ENCODE measurements at places on chromosomes 3 and 15.
A peak's percentile ranks its signal among the peaks of the same experiment; 100 is the strongest.

DNA sequence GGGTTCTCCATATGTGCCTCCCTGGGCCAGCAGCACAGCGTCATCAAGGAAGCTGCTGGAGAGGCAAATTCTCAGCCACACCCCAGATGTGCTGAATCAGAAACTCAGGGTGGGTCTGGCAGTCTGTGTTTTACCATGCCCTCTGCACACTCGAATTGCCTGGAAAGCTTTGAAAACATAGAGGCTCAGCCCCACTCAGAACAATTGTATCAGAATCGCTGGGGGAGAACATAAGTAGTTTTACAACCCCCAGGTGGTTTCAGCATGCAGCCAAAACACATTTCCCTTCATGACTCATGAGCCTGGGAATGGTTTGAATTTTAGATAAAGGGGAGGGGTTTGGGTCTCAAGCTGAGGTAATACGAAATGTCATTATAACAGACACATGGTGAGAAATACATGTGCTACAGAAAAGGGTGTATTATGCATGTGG is 9.6 kb downstream of the TGM4 start:
- no peak overlapping the region for H3K4me3 ChIP-seq
- DNase-seq: no peak
- H3K27ac ChIP-seq: no peak overlapping the region
- no peaks in the 10 kb centered on the region for H3K36me3 ChIP-seq
- H3K4me1 ChIP-seq: no peaks in the 10 kb centered on the region

GRCh38 chr3:133476971-133477375 is 77.1 kb downstream of the BFSP2 start:
- no peaks in the 10 kb centered on the region for H3K36me3 ChIP-seq
- no peaks in the 10 kb centered on the region for H3K27me3 ChIP-seq
- no peak overlapping the region for H3K27ac ChIP-seq
- DNase-seq: no peak
- peaks cover 8% of the 10 kb centered on the region for H3K4me1 ChIP-seq

DNA sequence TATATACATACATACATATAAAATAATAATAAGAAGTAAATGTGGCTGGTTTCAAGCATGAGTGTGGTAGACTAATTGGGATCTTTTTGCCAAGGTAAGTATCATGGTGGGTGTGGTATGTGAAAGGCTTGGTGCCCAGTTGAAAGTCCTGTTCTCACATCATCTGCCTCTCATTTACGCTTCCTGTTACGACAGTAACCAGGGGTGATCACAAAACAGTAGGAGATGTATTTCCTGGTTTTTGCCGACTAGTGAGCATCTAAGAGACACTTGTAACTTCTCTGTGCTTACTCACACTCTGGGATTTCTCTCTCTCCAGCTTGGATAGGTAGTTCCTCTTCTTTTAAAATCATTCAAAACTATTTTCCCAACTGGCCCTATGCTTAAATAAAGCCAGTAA is 1028.3 kb upstream of the NR2F2 start:
- no peaks in the 10 kb centered on the region for H3K36me3 ChIP-seq
- no peak for DNase-seq
- H3K27me3 ChIP-seq: no peaks in the 10 kb centered on the region
- no peaks in the 10 kb centered on the region for H3K4me1 ChIP-seq
- no peak overlapping the region for H3K4me3 ChIP-seq

GRCh38 chr3:194133661-194134230 is 2.2 kb upstream of the HES1 start:
- H3K4me1 ChIP-seq: peaks cover 49% of the 10 kb centered on the region
- DNase-seq: no peak
- H3K27me3 ChIP-seq: no peaks in the 10 kb centered on the region
- no peak overlapping the region for H3K4me3 ChIP-seq
- peaks cover 4% of the 10 kb centered on the region for H3K36me3 ChIP-seq
- H3K27ac ChIP-seq: no peak overlapping the region

GRCh38 chr15:61155741-61156700 is 73.1 kb downstream of the RORA start:
- no peaks in the 10 kb centered on the region for H3K4me1 ChIP-seq
- DNase-seq: no peak
- H3K27me3 ChIP-seq: no peaks in the 10 kb centered on the region
- no peak overlapping the region for H3K27ac ChIP-seq

- no peak within 1 kb of the TSS for H3K27ac ChIP-seq
- H3K4me3 ChIP-seq: peak within 1 kb of the TSS; percentile 87
- peak; percentile 75 for DNase-seq
- H3K36me3 ChIP-seq: no peaks in the 10 kb centered on the region
- H3K27me3 ChIP-seq: no peaks in the 10 kb centered on the region
These were observed at the start of gene PARP14 for GRCh38 chr3:122680475-122681283. Gene PARP14 (plus strand): TSS chr3:122680839. CDS start chr3:122680884, 45 bp downstream.

GRCh38 chr3:143831208-143831607 is 17.1 kb downstream of the SLC9A9 start:
- no peaks in the 10 kb centered on the region for H3K27me3 ChIP-seq
- H3K4me1 ChIP-seq: no peaks in the 10 kb centered on the region
- H3K27ac ChIP-seq: no peak overlapping the region
- H3K36me3 ChIP-seq: no peaks in the 10 kb centered on the region

- no peaks in the 10 kb centered on the region for H3K27me3 ChIP-seq
- H3K27ac ChIP-seq: no peak overlapping the region
- H3K4me1 ChIP-seq: no peaks in the 10 kb centered on the region
These were observed 123.6 kb upstream of the GALNT15 start for GRCh38 chr3:16050641-16051467.

- H3K4me3 ChIP-seq: no peak overlapping the region
- DNase-seq: no peak
- H3K36me3 ChIP-seq: no peaks in the 10 kb centered on the region
- H3K27me3 ChIP-seq: no peaks in the 10 kb centered on the region
- no peaks in the 10 kb centered on the region for H3K4me1 ChIP-seq
These were observed 18.1 kb downstream of the LRRC58 start for GRCh38 chr3:120331076-120331475.

DNA sequence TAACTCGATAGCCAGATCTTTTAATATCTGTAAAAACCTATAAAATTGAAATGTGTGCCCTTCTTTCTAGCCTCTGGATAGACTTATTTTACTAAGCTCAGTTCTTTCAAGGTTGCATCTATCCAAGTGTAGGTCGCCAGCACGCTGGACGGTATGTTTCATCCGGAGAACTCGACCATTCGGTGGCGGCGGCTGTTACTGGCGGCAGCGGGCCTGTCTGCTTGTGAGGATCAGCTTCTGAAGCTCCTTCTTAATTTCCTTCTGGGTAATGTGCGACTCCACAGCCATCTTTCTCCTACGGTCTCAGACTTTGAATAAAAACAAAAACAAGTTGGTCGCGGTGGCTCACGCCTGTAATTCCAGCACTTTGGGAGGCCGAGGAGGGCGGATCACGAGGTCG is 4.1 kb downstream of the PP2D1 start:
- no peak for DNase-seq
- H3K4me1 ChIP-seq: no peaks in the 10 kb centered on the region
- no peak overlapping the region for H3K27ac ChIP-seq
- H3K4me3 ChIP-seq: no peak overlapping the region
- H3K27me3 ChIP-seq: no peaks in the 10 kb centered on the region

- peak overlapping the region; percentile 82 for H3K4me3 ChIP-seq
- peak; percentile 46 for DNase-seq
- peaks cover 14% of the 10 kb centered on the region for H3K27me3 ChIP-seq
- H3K36me3 ChIP-seq: peaks cover 4% of the 10 kb centered on the region
- peak overlapping the region; percentile 68 for H3K27ac ChIP-seq
- H3K4me1 ChIP-seq: no peaks in the 10 kb centered on the region
These were observed 557 bp downstream of the TFG start for GRCh38 chr3:100709842-100710260.

DNA sequence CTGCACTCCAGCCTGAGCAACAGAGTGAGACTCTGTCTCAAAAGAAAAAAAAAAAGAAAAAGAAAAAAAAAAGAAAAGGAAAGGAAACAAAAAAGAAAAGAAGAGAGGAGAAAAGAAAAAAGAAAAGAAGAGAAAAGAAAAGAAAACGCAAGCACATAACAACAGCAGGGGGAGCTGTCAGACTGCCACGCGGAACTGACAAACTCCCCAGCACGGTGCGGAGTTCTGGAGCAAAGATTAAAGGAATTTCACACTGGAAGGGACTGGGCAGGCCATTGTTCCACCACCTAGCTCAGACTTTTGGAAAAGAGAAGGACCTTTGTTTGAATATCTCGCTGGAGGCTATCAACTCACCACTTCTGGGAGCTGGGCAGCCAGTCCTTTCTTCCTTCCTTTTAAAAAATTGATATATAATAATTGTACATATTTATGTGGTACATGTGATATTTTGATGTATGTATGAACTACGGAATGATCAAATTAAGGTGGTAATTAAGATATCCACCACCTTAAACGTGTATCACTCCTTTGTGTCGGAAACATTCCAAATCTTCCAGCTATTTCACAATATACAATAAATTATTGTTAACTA is 40.5 kb downstream of the DPPA2 start:
- no peaks in the 10 kb centered on the region for H3K4me1 ChIP-seq
- no peak overlapping the region for H3K4me3 ChIP-seq
- H3K36me3 ChIP-seq: no peaks in the 10 kb centered on the region
- no peak overlapping the region for H3K27ac ChIP-seq

GRCh38 chr3:170768334-170768801 is 101.6 kb downstream of the RPL22L1 start:
- no peaks in the 10 kb centered on the region for H3K27me3 ChIP-seq
- DNase-seq: no peak
- H3K4me1 ChIP-seq: no peaks in the 10 kb centered on the region
- H3K36me3 ChIP-seq: no peaks in the 10 kb centered on the region
- no peak overlapping the region for H3K4me3 ChIP-seq

DNA sequence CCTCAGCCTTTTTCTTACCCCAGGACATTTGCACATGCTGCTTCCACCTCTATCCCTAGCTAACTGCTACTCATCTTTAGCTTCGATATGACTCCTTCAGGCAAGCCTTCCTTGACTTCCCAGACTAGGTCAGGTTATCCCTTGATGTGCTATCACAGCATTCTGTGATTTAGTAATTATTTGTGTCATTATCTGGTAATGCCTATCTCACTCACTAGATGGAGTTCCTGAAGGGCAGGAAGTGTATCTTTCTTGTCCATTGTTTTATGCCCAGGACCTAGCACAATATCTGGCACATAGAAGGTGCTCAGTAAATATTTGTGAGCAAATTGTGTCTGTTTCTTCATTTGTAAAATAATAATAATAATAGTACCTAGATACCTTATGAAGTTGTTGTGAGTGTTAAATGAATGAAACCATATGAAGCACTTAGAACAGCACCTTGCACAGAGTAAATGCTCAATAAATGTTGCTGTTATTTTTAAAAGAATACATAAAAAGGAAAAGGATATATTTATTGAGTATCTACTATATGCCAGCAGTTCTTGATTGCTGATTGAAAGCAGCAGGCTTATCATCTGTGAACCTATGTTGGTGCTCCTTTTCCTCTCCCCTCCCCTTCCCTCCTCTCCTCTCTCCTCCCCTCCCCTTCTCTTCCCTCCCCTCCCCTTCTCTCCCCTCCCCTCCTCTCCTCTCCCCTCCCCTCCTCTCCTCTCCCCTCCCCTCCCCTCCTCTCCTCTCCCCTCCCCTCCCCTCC is 31.5 kb downstream of the SQOR start:
- H3K36me3 ChIP-seq: no peaks in the 10 kb centered on the region
- DNase-seq: no peak
- no peaks in the 10 kb centered on the region for H3K4me1 ChIP-seq
- H3K4me3 ChIP-seq: no peak overlapping the region

- H3K4me3 ChIP-seq: no peak overlapping the region
- H3K27me3 ChIP-seq: no peaks in the 10 kb centered on the region
- H3K27ac ChIP-seq: no peak overlapping the region
- H3K4me1 ChIP-seq: no peaks in the 10 kb centered on the region
- DNase-seq: peak; percentile 21
- no peaks in the 10 kb centered on the region for H3K36me3 ChIP-seq
These were observed 244.2 kb downstream of the TLE3 start for GRCh38 chr15:69853544-69853951.

DNA sequence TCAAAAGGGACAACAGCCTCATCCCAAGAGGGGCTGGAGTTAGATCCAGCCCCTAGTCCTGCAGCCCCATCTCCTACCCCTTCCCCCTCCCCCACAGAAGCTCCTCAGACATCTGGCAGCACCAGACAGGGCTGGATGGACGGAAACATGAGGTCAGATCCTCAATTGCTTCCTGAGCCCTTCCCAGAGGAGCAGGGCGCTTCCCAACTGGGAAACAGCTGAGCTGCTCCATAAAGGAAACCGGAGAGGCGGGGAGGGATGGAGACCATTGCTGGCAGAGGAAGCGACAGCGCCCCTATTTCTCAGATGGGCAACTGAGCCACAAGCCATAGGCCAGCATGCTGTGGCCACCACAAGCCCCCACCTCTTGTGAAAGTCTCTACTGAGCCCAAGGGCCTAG is 18.3 kb upstream of the CYP11A1 start:
- no peaks in the 10 kb centered on the region for H3K27me3 ChIP-seq
- DNase-seq: no peak

- no peak for DNase-seq
- no peaks in the 10 kb centered on the region for H3K27me3 ChIP-seq
- H3K36me3 ChIP-seq: peaks cover 3% of the 10 kb centered on the region
- H3K4me3 ChIP-seq: no peak overlapping the region
- H3K27ac ChIP-seq: no peak overlapping the region
These were observed 18.5 kb downstream of the PAK2 start for GRCh38 chr3:196757876-196758739.
